ENCODE measurements at places on chromosomes 12 and 14. TPM values are rescaled to one million over a fixed set of nuclear protein-coding genes. Genes with fewer than 3 reads are reported as not detected.

Gene MAP1LC3B2
- 8.5 TPM for total RNA-seq

DNA sequence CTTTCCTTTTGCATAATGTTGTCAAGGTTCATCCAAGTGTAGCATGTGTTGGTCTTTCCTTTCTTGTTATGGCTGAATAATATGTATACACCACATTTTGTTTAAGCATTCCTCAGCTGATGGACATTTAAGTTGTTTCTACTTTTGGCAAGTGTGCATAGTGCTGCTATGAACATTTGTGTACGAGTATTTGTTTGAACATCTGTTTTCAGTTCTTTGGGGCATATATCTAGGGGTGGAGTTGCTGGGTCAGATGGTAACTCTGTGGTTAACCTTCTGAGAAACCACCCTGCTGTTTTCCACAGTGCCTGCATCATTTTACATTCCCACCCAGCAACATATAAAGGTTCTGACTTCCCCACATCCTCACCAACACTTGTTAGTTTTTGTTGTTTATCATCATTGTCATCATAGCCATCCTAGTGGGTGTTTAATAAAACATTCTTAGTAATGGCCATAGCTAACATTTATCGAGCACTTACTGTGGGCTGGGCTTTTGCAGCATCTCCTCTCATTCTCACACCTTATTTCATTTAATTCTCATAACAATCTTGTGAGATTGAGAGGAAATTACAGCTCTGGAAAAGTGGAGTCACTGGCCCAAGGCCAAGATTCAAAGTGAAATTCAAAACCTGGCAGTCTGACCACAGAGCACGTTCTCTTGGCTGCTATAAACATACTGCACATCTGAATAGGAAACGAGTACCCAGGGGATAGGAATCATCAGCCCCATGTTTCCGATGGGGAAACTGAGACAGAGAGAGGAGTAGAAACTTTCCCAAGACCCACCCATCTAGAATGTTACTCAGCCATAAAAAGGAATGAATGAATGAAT is 193.6 kb downstream of the KSR2 start:
- no peaks in the 10 kb centered on the region for H3K36me3 ChIP-seq
- H3K27ac ChIP-seq = no peak overlapping the region
- H3K4me1 ChIP-seq = no peaks in the 10 kb centered on the region
- no peak overlapping the region for H3K4me3 ChIP-seq
- DNase-seq = no peak
- H3K27me3 ChIP-seq = no peaks in the 10 kb centered on the region

Gene TAS2R13
- 6.9 TPM for total RNA-seq

DNA sequence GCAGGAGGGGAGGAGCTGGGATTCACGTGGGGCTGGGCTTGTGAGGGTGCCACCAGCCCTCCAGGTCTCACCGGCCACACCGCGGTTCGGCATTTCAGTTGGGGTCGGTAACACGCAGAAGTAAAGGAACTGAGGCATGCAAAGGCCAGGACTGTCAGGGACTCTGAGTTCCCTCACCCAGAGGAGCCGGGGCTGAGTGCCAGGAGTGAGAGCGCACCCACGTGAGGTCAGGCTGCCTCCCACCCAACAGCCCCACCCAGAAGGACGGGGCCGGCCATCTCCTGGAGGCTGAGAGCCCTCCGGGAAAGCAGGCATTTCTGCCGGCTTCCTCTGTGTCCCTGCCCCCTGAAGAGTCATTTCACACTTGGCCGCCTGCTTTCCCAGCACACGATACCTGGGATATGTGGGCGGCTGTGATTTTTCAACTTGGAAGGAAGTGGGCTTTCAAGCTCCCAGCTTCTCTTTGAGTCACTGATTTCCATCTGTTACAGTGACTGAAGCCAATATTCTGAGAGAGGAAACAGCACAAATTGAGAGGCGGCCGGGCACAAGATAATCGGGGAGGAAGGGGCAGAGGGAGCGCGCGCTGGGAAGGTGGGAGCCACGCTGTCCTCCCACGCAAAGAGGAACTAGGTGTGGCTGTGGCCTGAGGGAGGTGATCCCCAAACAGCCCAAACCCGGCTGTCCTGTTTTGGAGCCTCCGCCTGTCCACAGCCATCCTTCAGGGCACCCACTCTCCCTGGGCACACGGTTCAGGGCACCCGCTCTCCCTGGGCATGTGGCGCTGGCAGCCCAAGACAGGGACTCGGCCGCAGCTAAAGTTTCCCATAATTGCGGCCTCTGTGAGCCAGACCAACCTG is 19.0 kb downstream of the GALNT9 start:
- no peaks in the 10 kb centered on the region for H3K4me1 ChIP-seq
- no peak overlapping the region for H3K4me3 ChIP-seq
- no peak overlapping the region for H3K27ac ChIP-seq
- no peak for DNase-seq
- H3K27me3 ChIP-seq = peaks cover 40% of the 10 kb centered on the region

Gene DPF3
- total RNA-seq = 1.3 TPM

DNA sequence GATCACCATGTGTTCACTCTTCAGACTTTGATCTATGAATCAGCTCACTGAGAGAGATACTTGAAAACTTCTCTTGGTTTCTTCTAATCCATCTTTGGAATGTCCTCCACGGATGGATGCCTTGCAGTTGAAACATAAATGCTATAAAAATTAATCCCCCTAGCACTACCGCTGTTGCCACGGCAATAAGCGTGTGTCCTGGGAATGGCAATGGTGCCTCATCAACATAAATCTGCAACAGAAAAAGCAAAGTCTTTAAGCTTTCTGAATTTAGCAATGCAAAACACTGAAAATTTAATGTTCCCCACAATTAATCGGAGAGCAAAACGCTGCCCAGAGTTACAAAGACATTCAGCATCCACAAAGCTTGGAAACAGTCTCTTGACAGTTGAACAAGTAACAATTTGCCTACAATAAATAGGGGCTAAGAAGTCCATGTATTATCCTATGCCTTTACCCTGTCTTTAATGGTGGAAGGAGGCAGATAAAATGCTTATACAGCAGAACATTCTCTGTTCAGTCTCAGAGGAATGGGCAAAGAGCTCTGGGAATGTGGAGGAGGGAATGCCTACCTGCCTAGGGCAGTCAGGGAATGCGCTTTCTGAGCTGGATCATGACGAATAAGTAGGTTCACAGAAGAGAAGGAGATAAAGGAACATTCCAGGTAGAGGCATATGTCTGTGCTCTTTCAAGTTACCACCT is 70.9 kb upstream of the PPP4R3A start:
- H3K27me3 ChIP-seq = no peaks in the 10 kb centered on the region
- no peak for DNase-seq
- no peak overlapping the region for H3K27ac ChIP-seq
- no peak overlapping the region for H3K4me3 ChIP-seq
- no peaks in the 10 kb centered on the region for H3K4me1 ChIP-seq

Gene KRT79
- total RNA-seq = 0.48 TPM

DNA sequence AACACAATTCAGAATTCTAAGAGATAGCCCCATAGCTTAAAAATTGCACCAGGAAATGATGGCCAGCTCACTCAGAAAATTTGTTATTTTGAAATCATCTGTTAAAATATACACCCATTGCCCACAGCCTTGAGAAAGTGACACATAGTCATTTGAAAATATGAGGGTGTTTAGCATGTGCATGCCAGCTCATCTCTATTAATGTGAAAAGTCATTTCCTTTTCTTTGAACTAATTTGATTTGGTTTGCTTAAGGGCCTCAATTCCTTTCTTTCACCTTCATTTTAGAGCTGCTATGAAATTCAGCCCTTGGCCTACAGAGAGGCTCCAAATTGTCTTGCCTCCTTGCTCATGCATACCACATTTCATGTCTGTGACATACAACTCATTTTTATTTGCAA is 241.4 kb downstream of the PHLDA1 start:
- no peak for DNase-seq
- no peak overlapping the region for H3K4me3 ChIP-seq
- no peaks in the 10 kb centered on the region for H3K4me1 ChIP-seq
- no peak overlapping the region for H3K27ac ChIP-seq
- no peaks in the 10 kb centered on the region for H3K36me3 ChIP-seq

GRCh38 chr12:120394483-120395367 is 25.8 kb upstream of the MSI1 start:
- peak overlapping the region; percentile 88 for H3K27ac ChIP-seq
- H3K27me3 ChIP-seq = no peaks in the 10 kb centered on the region
- H3K36me3 ChIP-seq = no peaks in the 10 kb centered on the region
- H3K4me1 ChIP-seq = no peaks in the 10 kb centered on the region

Gene NPFF
- total RNA-seq = 0.98 TPM

- no peak overlapping the region for H3K27ac ChIP-seq
- H3K4me3 ChIP-seq = no peak overlapping the region
- no peaks in the 10 kb centered on the region for H3K27me3 ChIP-seq
- H3K4me1 ChIP-seq = no peaks in the 10 kb centered on the region
These were observed 67.2 kb upstream of the HMGA2 start for GRCh38 chr12:65756956-65757511.

Gene SAMD15
- total RNA-seq = 0.32 TPM

Gene PZP
- total RNA-seq = 0.80 TPM

- H3K4me3 ChIP-seq = no peak overlapping the region
- DNase-seq = no peak
- no peaks in the 10 kb centered on the region for H3K4me1 ChIP-seq
These were observed 48.3 kb downstream of the STXBP6 start for GRCh38 chr14:25001601-25002000.

Gene IL26
- total RNA-seq = not detected

Gene LGALS3
- total RNA-seq = 580 TPM

DNA sequence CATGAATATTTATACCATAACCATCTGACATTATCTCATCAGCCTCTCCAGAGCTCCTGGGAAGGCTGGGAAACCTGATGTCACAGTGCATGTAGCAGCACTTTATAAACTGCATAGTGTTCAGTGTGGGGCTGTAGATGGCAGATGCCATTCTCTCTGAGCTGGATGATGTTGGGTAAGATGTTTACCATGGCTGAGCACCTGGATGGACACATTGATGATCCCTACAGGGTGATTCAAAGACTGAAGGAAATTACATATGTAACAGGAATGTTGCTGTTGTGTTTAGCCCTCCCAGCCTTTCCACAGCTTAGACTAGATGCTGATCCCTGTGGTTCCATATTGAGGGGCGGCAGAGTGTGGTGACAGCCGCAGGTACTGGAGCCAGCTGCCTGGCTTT is 37.4 kb downstream of the IFT43 start:
- H3K27ac ChIP-seq = no peak overlapping the region
- no peak for DNase-seq
- H3K4me3 ChIP-seq = no peak overlapping the region
- no peaks in the 10 kb centered on the region for H3K27me3 ChIP-seq
- H3K36me3 ChIP-seq = no peaks in the 10 kb centered on the region

GRCh38 chr14:23095196-23096108 is at the start of gene C14orf119:
C14orf119 (plus strand) TSS chr14:23095505; CDS start chr14:23097659, 2,154 bp downstream.
- no peaks in the 10 kb centered on the region for H3K4me1 ChIP-seq
- DNase-seq = peak; percentile 99
- peak within 1 kb of the TSS; percentile 99 for H3K27ac ChIP-seq
- H3K36me3 ChIP-seq = no peaks in the 10 kb centered on the region

Gene GPR84
- total RNA-seq = not detected

DNA sequence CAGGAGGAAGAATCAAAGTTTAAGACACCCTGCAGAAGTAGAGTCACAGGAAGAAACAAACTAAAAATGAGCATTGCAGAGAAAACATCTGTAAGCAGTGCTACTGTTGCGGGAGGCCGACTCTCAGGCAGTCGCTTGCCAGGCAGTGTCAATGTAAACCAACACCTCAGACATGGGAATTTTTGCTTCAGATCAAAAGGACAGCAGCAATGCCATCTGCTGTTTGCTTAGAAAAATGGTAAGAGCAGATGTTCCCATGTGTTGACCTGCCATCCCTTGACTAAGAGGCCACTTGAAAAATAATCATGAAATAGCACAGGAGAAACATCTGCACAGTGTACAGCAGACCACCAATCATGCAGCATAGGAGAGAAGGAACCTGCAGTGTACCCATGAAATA is 196.6 kb downstream of the SLC25A21 start:
- no peaks in the 10 kb centered on the region for H3K36me3 ChIP-seq
- H3K27me3 ChIP-seq = no peaks in the 10 kb centered on the region
- no peak overlapping the region for H3K27ac ChIP-seq
- H3K4me1 ChIP-seq = no peaks in the 10 kb centered on the region

DNA sequence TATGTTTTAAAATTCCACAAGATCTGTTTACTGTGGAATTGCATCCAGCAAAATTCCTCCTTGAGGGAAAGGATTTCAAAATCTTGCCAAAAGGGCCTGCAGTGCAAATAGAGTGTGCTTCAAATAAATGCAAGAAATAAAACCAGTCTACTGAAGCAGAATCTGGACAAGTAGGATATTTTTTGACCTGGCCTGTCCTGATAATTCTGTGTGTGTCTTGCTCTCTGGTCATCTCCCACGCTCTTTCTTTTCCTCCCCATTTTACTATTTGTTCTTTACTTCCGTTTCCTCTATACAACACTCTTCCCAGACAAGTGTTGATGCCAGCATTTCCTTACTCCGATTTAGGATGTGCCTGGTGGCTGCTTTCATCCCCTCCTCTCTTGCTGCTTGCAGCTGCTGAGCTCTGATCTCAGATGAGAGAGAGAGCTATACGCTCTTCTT is 115.9 kb downstream of the GPR135 start:
- no peaks in the 10 kb centered on the region for H3K4me1 ChIP-seq
- no peaks in the 10 kb centered on the region for H3K27me3 ChIP-seq
- no peak for DNase-seq
- H3K27ac ChIP-seq = peak overlapping the region; percentile 46
- no peaks in the 10 kb centered on the region for H3K36me3 ChIP-seq
- no peak overlapping the region for H3K4me3 ChIP-seq

Measured in breast epithelium (tissue), 4 donors.